ENCODE measurements at places on chromosomes 5 and 9. TPM values are rescaled to one million over a fixed set of nuclear protein-coding genes. Genes with fewer than 3 reads are reported as not detected.

DNA sequence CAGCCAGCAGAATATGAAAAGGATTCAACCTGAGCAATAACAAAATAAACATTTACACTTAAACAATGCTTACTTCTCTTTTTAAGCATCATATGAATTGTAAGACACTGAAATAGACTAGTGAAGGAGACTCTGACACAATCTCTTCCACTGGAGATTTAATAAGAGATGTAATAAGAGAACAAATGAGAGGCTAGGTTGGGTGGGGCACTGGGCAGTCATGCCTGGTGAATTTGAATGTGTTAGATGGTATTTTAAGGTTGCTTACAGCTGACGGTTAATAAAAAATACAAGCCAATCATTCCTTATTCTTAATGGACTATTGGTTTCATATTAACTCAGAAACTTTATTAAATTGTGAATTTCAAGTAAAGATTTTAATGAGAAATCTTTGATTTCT is 105.9 kb upstream of the TARS1 start:
- no peak for DNase-seq

GRCh38 chr9:130354378-130354777 is 88.8 kb downstream of the HMCN2 start:
- DNase-seq: no peak

- DNase-seq: no peak
These were observed 67.3 kb downstream of the ZNF618 start for GRCh38 chr9:113943112-113944009.

The TMEM232 gene
- total RNA-seq: 0.28 TPM

- no peak for DNase-seq
These were observed 86.9 kb downstream of the MVB12B start for GRCh38 chr9:126413391-126414068.

GRCh38 chr5:42879291-42879690 is 67.6 kb upstream of the SELENOP start:
- DNase-seq: no peak

The LCN2 gene
- not detected for total RNA-seq

The ZDHHC21 gene
- 4.2 TPM for total RNA-seq

The IRX4 gene
- total RNA-seq: not detected

The RUSC2 gene
- total RNA-seq: 2.1 TPM

- DNase-seq: no peak
These were observed 50.7 kb downstream of the UIMC1 start for GRCh38 chr5:176955895-176956294.

The PCDHGA11 gene
- total RNA-seq: 0.05 TPM

- DNase-seq: no peak
These were observed 14.6 kb upstream of the ZNF608 start for GRCh38 chr5:124761010-124761409.

DNA sequence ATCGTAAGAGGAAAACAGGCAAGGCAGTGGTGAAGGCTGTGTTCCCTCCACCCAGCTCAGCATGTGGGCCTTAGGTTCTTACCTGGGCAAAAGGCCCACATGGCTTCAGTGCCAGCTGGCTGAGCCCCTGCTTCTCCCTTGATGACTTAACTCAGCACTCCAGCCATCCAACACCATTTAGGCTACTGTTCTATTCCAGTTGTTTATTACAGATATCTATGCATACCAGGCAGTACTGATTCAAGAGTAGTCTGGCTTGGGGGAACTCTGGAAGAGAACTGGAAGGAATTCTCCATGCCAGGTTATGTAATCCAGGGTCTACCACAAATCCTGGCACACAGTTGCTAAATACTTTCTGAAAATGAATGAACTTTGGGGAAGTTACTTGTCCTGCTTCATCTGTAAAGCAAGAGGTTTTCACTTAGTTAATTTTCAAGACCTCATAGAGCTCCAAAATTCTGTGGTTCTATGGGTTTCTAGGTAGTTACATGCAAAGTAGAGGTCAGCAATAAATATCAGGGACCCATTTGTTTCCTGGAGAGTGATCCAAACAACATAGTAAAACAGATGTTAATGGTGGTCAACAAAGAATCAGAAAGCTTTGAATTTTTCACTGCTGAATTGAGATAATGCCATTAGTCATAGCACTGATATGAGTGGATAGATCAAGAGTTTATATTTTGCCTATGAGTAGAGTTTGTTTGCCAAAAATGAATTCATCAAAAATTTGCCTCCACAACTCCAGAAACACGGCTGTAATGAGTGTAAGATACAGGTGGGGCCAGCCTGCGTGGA is 88.2 kb upstream of the OSMR start:
- DNase-seq: no peak

DNA sequence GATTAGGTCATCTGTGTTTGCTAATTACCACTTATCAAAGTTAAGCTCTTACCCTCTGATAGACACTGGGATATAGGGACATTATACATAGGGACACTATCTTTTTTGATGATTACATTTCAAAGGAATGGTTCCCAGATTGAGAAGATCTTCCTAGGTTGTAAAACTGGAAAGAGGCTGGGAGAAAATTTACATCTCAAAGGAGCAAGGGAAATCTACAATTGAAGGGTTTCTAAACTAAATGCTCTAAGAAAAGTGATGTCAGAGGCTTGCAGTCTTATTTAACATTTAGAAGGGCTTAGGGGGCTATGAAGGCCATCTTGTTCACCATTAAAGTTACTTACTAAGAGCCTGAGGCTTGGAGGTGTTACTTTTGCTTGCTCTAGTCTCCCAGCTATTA is 242.8 kb downstream of the PRR16 start:
- DNase-seq: no peak

The MLANA gene
- total RNA-seq: not detected

GRCh38 chr9:94084314-94084713 is at the start of gene PTPDC1:
Gene PTPDC1 (plus strand): TSS chr9:94084464. CDS start chr9:94084531, 67 bp downstream.
- no peak for DNase-seq

DNA sequence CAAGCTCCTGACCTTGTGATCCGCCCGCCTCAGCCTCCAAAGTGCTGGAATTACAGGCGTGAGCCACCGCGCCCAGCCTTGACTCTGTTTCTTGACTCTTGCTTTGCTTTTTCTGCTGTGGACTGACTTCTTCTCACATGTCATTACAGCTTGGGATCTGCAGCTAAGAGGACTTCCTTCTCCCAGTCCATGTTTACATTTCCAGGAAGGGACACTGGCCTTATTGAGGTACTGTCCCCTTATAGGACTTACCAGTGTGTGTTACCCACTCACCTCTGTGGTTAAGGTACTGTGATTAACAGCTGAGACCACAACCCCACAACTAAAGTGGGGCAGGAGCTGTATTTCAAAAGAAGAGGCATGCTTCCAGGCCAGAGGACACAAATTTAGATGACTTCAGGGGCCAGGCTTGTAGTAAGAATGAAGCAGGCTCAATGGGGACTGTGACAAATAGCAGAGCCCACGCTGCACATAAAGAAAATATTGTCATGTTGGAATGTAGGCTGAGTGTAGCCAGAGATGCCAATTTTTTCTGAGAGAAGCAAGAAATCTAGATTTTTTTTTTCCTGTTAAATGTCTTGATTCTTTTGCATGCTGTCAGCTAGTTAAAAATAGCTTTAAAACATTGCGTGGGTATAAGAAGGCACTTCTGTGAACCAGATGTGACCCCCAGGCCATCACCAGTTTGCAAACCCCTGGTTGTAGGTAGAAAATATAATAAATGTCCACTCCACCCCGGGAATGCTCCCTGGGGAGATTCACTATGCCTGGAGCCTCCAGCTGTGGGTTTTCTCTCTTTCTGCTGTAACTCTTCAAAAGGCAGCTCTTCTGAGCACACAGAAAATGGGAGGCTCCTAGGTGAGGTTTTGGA is 75.0 kb downstream of the PTPDC1 start:
- DNase-seq: no peak

The ZNF454 gene
- total RNA-seq: not detected

GRCh38 chr5:137491121-137491520 is 8.0 kb downstream of the SPOCK1 start:
- DNase-seq: no peak

The FOXD1 gene
- total RNA-seq: not detected

DNA sequence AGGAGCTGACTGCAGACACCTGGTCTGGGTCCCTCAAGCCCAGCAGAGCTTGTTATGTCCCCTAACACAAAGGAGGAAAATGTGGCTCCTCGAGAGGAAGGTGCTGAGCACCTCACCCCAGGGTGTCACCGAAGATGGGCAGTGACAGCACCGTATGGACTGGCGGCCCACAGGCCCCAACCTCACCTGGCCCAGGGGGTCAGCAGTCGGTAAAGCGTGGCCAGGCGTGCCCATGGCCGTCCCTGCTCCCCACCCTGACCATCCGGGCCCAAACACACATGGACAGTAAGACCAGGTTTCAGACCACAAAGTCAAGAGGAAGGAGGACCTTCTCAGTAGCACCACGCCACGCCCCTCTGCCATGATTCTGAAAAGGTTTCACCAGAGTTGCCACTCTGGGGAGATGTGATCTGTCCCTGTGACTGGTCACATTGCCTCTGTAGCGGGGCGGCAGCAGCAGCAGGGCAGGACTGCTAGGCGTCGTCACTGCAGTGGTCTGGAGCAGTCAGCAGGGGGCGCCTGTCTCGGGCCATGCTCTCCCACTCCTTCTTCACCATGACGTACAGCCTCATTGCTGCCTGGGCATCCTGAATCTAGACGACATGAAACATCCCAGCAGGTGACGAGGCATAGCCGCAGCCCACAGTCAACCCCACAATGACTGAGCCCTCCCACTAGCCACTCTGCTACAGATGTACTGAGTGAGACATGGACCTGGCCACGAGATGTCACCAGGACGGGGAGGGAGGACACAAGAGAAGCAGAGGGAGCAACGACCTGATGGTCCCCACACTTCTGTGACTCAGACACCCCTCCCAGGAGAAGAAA is 11.1 kb downstream of the REXO4 start:
- DNase-seq: peak; percentile 80

The ESM1 gene
- total RNA-seq: 0.18 TPM

GRCh38 chr9:125749287-125749935 is 2.2 kb downstream of the PBX3 start:
- DNase-seq: no peak

DNA sequence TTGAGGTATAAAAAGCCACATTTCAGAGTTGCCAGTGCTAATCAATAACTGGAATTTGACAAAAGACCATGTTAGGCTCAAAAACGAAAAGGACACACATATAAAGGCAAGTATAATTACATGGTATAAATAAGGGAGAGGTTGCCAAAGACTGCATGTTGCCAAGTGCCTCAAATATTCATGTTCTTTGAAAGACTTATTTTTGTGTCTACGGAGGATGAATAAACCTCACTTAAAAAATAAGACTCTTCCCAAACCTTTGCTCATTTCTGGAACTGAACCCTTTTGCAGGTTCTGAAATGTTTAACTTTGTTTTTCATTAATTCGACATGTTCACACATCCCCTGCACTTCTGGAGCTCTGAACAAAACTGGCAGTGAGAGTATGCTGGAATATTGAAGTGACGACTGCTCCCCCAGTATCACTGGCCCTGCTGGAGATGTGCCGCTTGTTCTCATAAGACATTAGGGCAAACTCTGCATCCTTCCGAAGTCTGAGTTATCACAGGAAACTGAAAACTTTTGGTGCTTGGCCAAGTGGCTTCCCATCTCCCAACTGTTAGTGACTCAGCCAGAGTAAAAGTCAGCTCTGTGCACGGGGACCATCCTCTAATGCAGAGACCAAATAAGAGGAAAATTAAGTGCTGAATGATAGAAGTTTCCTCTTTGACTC is 336.8 kb downstream of the GLIS3 start:
- no peak for DNase-seq

GRCh38 chr5:72511774-72512592 is 4.8 kb upstream of the ZNF366 start:
- DNase-seq: no peak

The AQP7 gene
- not detected for total RNA-seq

GRCh38 chr5:159503236-159503635 is 172.9 kb upstream of the IL12B start:
- DNase-seq: no peak

- DNase-seq: no peak
These were observed 40.5 kb downstream of the SMIM23 start for GRCh38 chr5:171826132-171826531.

DNA sequence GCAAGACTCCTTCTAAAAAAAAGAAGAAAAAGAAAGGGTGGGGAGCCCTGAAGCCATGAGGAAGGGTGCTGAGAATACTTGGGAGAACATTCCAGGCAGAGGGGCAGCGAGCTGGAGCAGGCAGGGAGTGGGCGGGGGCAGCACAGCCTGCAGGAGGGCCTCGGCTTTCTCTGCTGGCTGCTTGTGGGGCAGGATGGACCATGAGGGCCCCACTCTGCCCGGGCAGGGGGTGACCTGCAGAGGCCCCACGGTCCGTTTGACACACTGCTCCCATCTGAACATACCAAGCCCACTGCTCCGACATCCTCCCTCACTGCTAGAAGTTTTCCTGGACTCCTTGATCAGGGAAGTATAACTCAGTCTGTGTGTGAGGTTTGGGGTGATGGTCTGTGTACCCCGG is 11.7 kb upstream of the NUP214 start:
- DNase-seq: no peak

Data from activated T-cell treated with anti-CD3 and anti-CD28 coated beads, Interleukin-2, amount 50 U/mL, for 4 hours (primary cell).